ENCODE measurements at places on chromosomes 2 and 18.

GRCh38 chr2:196245378-196246140, 74.2 kb upstream of the STK17B start:
- no peak for DNase-seq

- no peak for DNase-seq
Observed at GRCh38 chr2:156306821-156307220, 25.7 kb downstream of the NR4A2 start.

DNA sequence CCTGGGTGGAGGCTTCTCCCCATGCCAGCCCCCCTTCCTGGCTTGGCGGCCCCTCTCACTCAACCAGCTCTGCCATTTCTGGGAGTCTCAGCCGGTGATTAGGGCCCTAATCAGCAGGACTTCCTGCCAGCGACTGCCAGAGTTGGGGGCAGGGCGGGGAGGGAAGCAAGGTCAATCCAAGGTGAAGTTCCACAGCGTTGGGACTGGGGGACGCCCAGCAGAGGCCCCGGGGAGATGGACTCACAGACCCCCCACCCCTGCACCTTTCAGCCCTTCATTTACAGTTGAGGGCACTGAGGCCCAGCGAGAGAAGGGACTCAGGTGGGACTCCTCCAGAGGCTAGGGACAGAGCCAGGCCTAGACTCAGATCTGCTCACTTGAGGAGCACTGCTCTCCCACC, 65.3 kb downstream of the TNS1 start:
- DNase-seq = no peak

DNA sequence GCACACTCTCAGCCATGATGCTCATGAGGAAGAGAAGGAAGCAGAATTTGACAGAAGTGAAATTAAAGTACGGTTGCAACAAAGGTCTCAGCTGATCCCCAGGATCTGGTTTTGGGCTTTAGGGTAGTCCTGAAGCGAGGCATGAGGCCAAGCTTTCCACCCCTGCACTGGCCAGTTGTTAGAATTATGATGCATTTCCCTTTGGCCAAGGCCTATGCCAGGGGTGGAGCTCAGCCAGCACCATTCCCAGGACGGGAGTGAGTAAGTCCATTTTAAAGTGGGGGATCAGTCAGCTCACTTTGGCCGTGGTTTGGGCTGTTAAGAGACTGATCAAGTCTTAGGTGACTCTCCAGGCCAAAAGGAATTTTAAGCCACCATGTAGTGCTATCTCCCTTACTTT, 314.5 kb upstream of the MMADHC start:
- DNase-seq = no peak

- no peak for DNase-seq
Observed at GRCh38 chr18:809985-810642, 1.9 kb downstream of the YES1 start.

DNA sequence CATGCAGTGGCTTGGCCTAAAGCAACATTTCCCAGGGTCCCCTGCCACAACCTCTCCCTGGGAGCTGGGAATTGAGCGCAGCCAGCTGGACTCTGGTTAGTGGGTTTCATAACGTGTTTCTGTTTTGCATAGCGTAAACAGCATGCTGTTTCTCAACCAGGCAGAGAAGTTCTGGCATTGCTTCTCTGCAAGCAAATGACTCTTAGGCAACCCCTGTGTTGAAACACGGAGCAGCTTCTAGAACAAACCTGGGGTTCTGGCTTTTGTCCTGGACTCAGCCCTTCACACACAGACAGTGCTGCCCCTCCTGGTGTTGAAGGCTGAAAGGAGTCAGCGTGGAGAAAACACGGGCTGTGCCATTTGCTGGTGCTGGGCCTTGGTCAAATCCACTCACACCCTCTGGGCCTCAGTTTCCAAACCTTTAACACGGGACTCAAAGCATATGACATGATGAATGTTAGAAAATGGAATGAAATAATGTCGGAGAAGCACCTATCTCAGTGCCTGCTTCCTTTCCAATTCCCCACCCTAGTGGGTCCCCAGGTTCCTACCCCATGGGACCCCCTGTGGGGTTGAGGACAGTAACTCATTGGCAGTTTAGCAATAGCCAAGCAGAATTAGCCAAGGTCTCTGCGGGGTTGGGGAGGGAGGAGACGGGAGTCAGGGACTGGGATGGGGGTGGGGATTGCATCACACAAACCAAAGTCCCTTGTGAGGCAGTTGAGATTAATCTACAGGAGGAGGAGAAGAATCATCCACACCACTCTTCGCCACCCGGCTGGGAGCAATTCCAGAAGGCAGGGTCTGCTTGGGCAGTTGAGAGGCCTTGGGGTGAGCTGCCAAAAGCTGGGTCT, 30.2 kb upstream of the IL1R2 start:
- no peak for DNase-seq

DNA sequence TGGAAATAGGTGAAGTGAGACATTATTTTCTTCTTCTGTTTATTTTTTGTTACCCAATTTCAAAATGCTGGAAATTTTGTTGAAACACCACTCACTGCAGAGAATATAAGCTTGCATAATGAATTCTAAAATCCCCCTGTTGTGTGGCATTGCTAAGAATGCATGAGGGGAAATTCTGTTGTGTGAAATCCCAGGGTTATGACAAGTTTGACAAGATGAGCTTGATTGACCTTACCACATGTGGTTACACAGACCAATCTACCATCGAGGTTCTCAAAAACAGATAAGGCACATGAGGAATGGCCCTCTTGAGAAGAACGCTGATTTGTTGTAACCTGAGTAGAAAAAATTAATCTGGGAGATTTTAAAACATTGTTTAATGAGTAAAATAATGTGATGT, 261.6 kb upstream of the MMADHC start:
- no peak for DNase-seq

- DNase-seq = no peak
Observed at GRCh38 chr2:227886149-227886548, 14.7 kb downstream of the DAW1 start.

DNA sequence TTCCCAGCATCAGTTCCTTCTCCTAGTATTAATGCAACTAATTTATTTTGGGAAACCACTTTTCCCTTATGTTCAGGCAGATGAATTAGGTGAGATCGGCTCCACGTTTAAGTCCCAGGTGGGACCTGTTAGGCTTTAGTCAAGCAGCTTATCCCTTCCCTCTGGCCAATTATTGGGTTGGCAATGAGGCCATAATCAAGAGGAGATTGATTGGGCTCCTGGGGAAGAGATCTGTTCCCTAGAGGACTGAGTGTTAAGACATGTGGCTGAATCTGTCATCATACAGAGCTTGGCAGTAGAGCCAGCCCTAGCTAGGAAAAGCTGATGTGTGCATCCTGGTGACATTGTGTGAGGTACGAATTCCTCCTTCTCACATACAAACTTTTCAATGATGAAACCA, 104.4 kb downstream of the PTH2R start:
- no peak for DNase-seq

GRCh38 chr18:7607540-7608173, 40.5 kb downstream of the PTPRM start:
- DNase-seq = no peak

- no peak for DNase-seq
Observed at GRCh38 chr18:31041271-31042083, 1.1 kb downstream of the DSC3 start.

- DNase-seq = no peak
Observed at GRCh38 chr2:174544156-174544555, 53.4 kb downstream of the WIPF1 start.

GRCh38 chr2:238487652-238488346, 61.1 kb downstream of the ASB1 start:
- DNase-seq = no peak
